Tibial artery (tissue), 4 donors: ENCODE measurements at places on chromosomes 12 and 14.
A peak's percentile ranks its signal among the peaks of the same experiment; 100 is the strongest.

- DNase-seq = no peak
These were observed 604 bp downstream of the GLIPR1 start for GRCh38 chr12:75481013-75481705.

DNA sequence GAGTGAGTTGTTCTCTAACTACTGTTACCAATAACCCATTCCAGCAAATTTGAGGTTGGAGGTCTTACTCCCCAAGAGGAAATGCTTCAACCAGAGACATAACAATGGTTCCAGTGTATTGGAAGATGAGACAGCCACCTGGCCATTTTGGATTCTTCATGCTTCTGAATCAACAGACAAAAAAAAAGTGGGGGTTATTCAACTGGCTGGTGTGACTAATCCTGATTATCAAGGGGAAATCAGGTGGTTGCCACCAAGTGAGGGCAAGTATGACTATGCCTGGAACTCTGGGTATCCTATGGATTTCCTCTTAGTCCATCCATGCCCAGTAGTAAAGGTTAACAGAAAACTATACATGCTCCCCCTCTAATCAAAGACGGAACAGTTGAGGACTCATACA is 29.9 kb upstream of the ZNF641 start:
- DNase-seq = no peak

DNA sequence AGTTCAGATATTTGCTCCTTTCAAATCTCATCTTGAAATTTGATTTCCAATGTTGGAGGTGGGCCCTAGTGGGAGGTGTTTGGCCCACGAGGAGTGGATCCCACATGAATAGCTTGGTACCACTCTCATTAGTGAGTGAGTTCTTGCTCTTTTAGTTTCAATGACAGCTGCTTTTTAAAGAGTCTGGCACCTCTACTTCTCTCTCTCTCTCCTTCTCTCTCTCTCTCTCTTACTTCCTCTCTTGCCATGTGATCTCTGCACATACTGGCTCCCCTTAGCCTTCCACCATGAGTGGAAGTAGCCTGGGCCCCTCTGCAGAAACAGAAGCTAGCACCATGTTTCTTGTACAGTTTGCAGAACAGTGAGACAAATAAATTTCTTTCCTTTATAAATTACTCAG is 25.1 kb downstream of the GPR65 start:
- no peak for DNase-seq

DNA sequence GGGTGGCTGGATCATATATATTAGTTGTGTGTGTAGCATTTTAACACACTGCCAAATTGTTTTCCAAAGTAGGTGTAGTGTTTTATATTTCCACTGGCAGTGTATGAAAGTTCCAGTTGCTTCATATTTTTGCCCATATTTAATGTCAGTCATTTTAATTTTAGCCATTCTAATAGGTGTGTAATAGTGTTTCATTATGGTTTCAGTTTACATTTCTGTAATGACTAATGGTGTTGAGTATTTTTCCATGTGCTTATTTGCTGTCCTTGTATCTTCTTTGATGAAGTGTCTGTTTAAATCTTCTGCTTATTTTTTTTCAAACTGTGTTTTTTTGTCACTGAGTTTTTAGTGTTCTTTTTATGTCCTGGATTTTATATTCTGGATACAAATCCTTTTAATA is 8.7 kb downstream of the TBC1D15 start:
- no peak for DNase-seq

DNA sequence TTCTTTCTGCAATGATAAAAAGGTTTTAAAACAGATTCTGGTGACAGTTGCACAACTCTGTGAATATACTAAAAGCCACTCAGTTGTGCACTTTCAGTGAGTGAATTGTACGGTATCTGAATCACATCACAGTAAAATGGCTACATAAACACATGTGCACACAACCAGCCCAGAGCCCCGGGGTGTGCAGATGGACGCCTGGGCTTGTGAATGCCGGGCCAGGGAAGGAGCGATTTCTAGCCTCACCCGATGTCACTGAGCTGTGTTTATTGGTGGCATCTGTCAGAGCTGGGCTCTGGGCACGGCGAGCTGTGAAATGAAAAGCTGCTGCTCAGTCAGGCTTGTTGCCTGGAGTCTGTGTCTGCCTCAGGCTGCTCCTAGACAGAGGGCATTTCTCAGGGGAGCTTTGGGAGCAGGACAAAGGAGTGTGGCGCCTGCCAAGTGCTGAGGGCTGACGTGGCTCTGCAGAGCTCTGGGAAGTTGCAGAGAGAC is 25.9 kb downstream of the RHOF start:
- peak; percentile 89 for DNase-seq

DNA sequence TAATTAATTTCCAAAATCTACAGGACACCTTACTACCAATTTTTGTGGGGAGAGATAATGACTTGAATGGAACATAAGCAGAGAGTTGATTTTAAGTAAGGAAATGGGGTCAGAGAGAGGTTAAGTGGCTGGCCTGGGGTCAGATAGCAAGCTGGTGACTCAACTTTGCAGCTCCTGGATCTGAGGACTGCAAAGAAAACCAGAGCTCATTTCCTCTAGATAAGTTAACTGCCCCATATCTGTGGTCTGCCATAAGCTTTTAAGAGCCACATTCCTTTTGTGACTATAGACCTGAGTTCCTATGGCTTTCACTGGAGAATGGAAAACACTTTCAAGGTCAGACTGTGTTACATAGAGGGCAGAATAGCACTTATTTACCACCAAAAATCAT is 201.2 kb upstream of the PRICKLE1 start:
- DNase-seq = no peak

DNA sequence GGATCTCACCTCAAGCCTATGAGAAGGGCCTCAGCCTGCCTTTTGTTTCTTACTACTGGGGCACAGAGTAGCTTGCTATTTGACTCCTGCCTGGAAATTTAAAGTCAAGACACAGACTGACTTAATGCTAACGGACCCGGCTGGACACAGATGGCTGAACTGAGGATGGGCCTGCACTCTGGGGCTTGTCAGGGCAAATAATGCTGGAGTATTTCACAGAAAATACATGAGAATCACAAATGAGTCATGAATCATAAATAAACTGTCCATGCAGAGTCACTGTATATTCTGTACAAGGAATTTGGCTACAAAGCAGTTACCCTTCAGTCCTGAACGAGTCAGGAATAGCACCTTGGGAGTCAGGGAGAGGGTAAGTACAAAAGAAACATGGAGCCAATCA is 683.2 kb upstream of the FOXG1 start:
- DNase-seq = no peak

GRCh38 chr12:3473171-3473570 is 17.8 kb upstream of the PRMT8 start:
- DNase-seq = no peak

DNA sequence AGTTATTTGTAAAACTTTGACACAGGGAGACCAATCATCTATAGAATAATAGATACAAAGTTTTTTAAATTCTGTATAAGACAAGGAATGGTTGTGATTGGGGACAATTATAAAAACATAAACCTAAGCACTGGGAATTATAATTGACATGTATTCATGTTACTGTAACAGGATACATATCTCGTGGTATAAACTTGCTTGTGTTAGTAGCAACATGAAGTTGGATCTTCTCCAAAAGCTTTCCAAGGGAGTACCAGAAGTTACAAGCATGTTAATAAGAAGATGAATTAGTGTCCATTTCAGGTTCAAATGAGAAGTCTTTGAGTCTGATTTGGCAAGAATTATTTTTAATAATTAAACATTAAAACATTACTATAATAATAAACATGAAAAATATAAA is 42.2 kb downstream of the CDKL1 start:
- DNase-seq = no peak
